ENCODE measurements at places on chromosomes 5 and 9.
A peak's percentile ranks its signal among the peaks of the same experiment; 100 is the strongest.

- DNase-seq, result no peak
Measured at GRCh38 chr9:134222018-134222573, 57.7 kb upstream of the RNU6ATAC start.

DNA sequence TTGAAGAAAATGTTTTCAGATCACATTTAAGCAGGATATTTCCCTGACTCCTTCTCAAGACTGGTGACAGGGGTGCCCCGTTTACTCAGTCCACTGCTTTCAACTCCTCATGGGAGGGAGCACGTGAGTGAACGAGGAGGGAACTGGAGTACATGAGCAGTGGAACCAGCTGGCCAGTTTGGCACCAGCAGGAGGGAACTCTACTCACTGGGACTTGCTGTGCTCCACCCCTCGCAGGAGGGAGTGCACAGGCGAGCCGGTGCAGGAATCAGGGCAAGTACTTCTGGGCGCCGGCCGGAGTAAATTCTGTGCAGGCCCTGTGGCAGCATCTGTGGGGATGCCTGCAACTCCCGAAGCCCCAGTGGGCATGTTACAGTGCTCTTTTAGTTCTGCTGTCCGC is 1941.1 kb upstream of the C9orf72 start:
- DNase-seq, result no peak

- DNase-seq, result no peak
Measured at GRCh38 chr5:95664204-95664786, 17.7 kb downstream of the RFESD start.

DNA sequence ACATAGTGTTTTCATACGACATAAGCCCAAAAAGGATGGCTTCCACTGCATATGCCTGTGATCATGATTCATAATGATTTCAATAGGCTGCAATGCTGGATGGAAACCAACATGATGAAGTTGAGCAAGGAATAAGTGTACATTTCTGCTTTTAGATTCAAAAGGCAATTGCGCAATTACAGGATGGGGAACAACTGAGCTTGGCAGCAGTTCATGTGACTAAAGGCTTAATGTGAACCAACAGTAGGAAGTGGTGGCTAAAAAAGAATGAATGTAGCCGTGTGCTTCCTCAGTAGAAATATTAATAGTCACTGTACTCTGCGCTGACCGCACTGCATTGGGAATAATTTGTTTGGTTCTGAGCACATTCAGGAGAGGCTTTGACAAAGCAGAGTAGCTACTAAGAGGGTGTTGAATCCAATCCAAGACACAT is 51.2 kb downstream of the SLC1A3 start:
- peak; percentile 41 for DNase-seq

DNA sequence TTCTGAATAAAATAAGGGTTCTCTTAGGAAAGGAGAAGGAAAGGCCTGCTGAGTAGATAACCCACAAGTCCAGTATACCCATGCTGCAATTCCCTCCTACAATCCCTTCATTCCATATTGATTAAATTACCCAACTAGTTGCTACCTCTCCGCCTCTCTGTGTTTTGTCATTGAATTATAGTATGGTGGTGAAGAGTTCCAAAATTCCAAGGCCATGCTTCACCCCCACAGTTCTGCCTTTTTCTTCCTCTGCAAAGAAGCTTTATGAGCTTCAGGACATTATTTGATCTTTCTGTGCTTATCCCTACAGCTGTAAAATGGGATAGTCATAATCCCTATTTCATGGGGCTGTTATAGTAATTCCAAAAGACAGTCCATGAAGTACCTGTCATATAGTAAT is 215.6 kb downstream of the ACTL7B start:
- no peak for DNase-seq

DNA sequence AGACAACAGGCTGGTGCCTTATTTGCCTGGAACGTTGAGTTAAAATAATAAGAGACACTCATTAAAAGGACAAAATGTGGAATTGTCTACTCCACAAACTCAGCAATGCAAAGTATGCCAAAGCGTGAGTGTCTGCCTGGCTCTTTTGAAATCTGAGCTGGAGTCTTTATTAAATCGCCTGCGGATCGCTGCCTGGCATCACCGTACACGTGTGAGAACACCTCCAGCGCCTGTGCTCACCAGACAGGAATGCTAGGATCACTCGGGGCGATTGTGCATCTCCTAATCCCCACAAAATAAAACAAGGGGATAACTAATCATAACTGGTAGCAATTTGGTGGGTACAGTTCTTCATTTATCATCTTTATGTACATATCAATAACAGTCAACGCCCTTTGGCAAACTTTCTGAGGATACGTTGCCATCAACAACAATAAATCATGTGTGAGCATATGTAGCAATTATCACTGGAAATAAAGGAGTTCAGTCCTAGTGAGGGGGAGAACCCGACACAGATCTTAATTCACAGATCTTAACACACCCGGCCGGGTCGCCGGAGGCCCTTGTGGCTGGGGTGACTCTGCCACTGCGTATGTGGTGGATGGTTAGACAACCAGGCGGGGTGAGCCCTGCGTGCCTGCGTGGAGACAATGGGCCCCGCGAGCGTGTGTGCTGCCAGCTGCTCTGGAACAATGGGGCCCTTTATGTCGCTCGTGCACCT is 284.9 kb upstream of the IRX1 start:
- no peak for DNase-seq

DNA sequence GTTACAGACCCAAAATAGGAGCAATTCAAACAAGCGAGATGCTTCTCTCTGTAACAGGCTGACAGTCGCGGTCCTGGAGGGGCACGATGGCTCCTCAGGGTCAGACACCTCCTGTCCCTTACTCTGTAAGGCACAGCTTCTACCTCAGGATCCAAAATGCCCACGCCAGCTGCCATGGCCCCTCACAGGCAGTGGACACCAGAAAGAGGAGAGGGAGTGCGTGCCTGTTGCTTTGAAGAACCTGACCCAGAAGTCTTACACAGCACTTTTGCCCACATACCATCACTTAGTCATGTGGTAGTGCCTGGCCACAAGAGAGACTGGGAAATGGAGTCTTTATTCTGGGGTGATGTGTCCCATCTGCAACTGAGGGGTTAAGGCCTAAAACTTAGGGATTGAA is 11.6 kb upstream of the ABL1 start:
- peak; percentile 35 for DNase-seq

GRCh38 chr5:133164759-133165158 is 112.9 kb downstream of the HSPA4 start:
- no peak for DNase-seq

- DNase-seq, result no peak
Measured at GRCh38 chr5:31048282-31049270, 144.9 kb upstream of the CDH6 start.

- DNase-seq, result no peak
Measured at GRCh38 chr5:161258438-161258837, 288.1 kb downstream of the GABRB2 start.

DNA sequence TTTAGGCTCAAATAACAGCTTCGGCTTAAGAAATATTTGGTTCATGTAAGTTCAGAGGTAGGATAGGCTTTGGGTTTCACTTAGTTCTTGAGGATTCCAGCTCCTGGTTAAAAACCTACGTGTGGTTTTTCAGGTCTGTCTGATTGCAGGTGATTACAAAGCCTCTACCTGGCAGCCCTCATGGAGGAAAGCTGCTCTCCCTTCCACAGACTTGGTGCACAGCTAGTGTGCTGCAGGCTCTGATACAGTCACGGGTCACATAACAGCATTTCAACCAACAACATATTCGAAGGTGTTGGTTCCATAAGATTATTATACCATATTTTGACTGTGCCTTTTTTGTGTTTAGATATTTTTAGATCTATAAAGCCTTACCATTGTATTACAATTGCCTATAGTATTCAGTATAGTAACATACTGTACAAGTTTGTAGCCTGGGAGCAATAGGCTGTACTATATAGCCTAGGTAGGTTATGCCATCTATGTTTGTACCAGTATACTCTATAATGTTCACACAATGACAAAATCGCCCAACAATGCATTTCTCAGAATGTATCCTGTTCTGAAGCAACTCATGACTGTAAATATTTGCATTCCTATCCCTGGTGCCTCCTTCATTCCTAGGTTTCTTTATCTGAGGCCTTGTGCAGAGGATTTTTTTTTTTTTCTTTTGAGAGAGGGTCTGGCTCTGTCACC is 8.0 kb upstream of the DCP2 start:
- no peak for DNase-seq

GRCh38 chr5:7837403-7837802 is 13.5 kb downstream of the CFAP90 start:
- DNase-seq, result no peak

- DNase-seq, result no peak
Measured at GRCh38 chr9:135385793-135386192, 93.8 kb upstream of the PPP1R26 start.

- no peak for DNase-seq
Measured at GRCh38 chr5:164627021-164627420, 1121.6 kb downstream of the MAT2B start.

DNA sequence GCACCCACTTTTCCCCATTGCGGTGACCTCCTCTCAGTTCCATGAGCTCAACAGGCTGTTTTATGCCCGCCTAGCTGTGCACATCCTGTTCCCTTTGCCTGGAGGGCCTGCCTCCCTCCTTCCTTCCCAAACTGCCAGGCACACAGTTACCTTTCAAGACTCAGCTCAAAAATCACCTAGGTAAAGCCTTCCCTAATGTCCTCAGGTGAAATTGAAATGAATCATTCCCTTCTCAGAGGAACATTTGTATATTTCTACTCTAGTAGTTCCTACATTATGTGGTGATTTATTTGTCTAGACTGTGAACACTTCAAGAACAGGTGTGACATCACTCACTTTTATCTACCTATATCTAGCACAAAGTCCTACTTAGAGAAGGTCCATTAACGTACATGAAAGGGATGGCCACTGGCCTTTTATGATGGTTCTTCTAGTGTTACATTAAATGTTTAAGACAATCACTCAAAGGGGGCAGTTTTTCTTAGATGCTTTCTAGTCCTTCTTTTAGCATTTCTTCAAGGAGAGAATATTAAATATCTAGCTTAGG is 103.5 kb upstream of the EQTN start:
- no peak for DNase-seq

Data from hepatic stellate cell (primary cell).